HuH-7.5 (cell line): ENCODE measurements at places on chromosomes 16 and 17.

GRCh38 chr17:81459224-81459623, 53.4 kb downstream of the ACTG1 start:
- DNase-seq: no peak

DNA sequence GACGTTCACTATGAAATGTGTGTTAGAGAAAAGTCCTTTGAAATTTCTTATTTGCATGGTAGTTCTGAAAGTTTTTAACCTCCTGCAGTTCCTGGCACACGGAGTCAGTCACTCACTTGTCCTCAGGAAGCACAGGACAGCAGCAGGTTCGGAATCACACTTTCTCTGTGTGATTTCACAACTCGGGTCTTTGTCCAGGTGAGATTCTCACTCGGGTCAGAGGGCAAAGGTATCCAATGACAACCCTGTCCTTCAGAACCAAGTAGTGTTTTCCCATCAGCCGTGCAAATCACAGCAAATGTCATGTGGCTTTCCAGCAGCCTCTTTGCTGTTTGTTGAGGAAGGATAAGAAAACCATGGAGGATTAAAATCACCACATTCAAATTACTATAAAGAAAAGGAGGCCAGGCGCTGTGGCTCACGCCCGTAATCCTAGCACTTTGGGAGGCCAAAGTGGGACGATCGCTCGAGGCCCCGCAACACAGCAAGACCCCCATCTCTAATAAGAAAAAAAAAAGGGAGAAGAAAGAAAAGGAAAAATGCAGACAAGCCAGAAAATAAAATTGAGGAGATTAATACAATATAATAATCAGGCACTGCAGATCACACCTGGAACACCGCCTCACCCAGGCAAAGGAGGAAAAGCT, 22.0 kb downstream of the ADCY9 start:
- DNase-seq: peak; percentile 48

DNA sequence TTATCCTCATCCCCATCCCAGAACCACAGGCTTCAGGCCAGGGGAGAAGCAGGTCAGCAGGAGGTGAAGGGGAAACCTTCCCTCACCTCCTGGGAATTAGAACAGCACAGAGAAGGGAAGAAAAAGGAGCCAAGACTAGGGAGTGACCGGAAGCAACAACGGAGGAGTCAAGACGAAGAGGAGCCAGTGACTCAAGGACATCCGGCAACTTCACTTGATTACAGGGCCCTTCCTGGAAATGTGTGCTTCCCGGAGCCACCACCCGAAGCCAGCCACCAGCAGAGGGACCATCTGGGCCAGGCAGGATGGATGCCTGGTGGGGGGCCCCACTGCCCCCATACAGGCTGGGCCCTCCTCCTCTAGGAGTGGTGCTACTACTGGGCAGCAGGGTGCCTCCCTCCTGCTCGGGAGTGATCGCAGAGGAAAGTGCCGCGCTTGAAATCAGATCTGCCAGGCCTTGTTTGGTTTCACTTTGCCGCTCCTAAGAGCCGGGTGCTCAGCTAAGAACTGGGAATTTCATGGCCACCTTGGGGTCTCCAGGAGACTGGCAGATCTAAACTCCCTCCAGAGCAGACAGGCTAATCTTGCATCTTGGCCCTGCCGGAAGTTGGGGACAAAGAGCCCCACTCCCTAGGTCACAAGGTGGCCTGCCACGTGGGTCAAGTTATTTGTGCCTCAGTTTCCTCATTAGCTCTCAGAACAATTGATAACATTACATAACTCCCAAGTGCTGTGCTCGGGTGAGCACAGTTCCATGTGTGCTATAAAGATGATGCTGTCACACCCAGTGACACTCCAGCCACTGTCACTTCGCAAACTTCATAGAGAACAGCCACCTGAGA, 6.6 kb downstream of the CDC42EP4 start:
- DNase-seq: no peak

GRCh38 chr17:75103601-75104554, 5.9 kb upstream of the ARMC7 start:
- no peak for DNase-seq

DNA sequence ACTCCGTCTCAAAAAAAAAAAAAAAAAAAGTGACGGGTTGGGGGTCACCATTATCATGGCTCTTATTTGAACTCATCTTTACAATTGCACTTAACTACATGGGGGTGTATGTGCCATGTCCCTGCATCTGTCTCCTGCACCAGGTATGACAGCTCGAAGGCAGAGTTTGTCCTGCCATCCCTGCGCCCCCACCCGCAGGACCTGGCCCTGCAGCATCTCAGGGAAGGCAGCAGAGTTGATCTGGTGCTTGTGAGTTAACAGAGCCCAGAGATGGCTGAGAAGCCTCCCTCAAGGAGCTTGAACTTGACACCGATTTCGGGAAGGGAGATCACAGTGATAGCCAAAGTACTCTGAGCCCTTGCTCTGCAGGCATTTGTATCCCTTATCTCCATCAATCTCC, 44.8 kb downstream of the C16orf82 start:
- DNase-seq: no peak

GRCh38 chr17:76641501-76641900, 2.1 kb downstream of the ST6GALNAC1 start:
- DNase-seq: peak; percentile 52

- no peak for DNase-seq
Observed at GRCh38 chr17:75595284-75595919, 7.8 kb downstream of the MYO15B start.

GRCh38 chr16:73065632-73066330, 17.9 kb upstream of the ZFHX3 start:
- DNase-seq: peak; percentile 77

- DNase-seq: no peak
Observed at GRCh38 chr17:2013994-2014317, 11.2 kb downstream of the RTN4RL1 start.

DNA sequence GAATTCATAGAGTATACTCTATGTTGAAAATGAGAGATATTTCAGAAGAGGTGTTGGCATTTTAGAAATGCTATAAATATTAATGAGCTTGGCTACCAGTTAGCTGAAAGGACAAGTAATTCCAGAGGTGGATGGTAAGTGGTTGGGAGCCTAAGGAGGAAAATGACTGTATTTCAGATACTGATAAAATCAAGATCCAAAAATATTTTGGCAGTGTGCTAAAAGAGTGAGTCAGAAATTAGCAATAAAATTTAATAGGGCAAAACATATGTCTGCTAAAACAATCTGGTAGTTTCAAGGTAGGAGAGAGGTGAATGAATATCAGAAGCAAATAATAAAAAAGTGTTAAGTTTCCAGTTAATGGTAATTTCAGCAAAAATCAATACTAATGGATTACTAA, 1287.9 kb downstream of the CDH8 start:
- no peak for DNase-seq

DNA sequence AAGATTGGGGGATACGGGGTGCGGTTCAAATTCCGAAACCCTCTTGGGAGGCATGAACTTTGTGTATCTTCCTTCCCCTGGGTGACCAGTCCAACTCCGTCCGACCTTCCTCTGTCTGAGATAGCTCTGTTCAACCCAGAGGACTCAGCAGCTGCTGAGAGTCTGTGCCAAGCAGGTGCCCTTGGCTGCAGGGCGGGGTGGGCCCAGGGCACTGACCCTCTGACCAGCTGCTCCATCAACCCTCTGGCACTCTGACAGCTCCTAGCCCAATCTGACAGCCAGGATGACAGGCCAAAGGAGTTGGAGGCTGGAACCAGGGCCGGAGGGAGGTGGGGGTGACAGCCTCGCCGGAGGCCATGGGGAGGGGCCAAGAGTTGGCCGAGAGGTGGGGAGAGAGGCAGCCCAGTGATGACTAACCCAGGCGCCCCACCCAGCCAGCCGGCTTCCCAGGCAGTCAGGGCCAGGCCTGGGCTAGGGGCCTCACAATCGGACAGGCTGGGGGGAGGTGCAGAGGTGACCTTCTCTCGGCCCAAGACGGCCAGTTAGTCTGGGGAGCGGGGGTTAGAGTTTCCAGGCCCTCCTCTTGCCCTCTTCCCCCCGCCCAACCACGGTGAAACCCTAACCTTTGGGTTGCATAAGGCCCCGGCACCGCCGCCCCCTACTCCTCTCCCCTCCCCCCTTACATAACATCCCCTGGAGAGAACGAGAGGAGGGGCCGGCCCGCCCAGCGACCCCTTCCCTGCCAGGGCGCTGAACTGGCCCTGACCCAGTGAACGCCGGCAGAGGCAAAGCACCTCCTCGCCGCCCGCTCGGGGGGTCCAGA, 5.0 kb upstream of the TLCD2 start:
- peak; percentile 62 for DNase-seq

DNA sequence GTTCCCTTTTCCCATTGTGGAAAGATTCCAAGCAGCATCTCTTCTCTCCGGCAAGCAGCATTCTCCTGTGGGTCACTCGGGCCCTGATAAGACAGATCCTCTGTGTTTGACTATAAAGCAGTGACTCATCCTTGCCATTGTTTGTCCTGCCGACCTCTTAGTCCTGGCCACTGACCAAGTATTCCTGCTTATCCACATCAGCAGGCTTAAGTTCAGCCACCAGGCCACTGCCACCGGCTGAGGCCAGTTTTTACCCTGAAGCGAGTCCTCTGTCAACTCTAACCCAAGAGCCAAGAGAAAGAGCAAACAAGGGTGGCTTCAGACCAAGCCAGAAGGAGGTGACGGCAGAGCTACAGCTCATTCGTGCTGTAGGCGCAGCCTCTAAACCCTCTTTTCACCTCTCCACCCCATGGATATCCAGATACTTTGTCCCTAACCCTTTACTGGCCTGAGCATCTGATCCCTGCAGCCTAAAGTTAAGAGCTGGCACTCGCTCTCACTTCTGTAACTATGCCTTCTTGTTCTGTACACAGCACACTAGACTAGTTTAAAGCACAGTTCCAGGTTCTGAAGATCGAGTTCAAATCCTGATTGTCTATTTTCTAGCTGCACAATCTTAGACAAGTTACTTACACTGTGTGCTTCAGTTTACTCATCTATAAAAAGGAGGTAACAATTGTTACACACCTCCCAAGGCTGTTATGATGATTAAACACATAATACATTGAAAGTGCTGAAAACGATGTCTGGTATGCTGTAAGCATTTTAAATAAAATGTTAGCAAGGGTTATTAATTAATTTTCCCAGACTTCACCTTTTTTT, 31.0 kb downstream of the SOX9 start:
- peak; percentile 70 for DNase-seq
